ENCODE measurements at places on chromosomes 5 and 9.

DNA sequence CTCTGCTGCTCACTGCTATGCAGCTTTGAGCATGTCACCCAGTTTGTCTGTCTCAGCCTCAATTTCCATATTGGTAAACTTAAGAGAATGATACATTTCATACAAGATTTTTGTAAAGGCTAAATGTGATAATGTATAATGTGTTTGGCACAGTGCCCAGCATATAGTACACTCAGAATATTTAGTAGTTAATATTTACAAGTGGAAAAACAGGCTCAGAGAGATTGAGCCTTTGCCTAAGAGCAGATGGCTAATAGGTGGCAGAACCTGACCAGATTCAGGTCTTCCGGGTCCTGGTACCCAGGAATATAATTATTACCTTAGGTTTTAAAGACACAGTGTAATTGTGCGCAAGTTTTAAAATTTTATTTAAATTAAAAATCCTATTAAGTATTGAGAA lies 46.8 kb upstream of the KIAA1958 start:
- no peak for DNase-seq

DNA sequence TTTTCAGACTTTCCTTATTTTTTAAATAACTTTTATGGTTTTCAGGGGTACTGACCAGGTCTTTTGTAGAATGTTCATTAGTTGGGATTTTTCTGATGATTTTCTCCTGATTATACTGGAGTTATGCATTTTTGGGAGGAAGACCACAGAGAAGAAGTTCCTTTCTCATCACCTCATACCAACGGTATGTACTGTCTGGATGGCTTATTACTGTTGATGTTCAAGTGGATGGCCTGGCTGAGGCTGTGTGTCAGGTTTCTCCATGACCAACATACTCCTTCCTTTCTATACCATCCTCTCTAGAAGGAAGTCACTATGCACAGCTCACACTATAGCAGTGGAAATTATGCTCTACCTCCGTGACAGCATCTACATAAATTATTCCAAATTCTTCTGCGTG lies 71.1 kb upstream of the NR3C1 start:
- DNase-seq, result no peak

GRCh38 chr5:146521403-146522106 lies 5.6 kb upstream of the GPR151 start:
- DNase-seq, result no peak

- peak; percentile 62 for DNase-seq
Observed at GRCh38 chr5:174327317-174327864, 281.9 kb downstream of the NSG2 start.

DNA sequence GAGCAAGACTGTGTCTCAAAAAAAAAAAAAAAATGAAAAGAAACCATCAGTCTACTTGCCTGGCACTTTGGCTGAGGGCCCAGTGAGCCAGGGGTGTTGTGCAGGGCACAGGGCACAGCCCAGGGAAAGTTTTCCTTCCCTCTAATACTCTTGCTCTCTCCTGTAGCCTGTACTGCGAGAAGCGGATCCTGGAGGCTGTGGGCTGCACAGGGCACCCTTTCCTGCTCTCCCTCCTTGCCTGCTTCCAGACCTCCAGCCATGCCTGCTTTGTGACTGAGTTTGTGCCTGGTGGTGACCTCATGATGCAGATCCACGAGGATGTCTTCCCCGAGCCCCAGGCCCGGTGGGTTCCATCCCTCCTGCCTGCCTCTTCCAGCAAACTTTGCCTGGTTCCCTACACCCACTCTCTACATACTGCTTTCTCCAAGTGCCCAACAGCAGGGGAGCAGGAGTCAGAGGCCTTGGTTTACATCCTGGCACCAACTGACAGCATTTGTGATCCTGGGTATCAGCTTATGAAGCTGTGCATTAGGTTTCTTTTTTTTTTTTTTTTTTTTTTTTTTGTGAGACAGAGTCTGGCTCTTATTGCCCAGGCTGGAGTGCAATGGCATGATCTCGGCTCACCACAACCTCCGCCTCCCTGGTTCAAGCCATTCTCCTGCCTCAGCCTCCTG lies 7.2 kb downstream of the ZDHHC12 start:
- no peak for DNase-seq

DNA sequence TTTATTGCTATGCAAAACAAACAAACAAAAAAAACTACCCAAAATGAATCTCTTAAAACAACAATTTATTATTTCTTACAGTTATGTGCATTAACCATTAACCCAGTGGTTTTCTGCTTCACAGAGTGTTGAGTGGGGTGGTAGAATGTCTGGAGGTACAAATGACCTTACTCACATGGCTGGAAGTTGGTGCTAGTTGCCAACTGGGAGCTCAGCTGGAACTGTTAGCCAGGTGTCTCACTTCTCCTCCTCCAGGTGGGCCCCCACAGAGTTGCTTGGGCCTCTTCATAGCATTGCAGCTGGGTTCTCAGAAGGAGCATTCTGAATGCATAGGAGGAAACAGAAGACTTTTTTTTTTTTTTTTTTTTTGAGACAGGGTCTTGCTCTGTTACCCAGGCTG lies 10.5 kb upstream of the B4GALT1 start:
- DNase-seq, result no peak

Data from NCI-H526 treated with DMSO at 0.1 percent for 48 hours (cell line).